ENCODE measurements at places on chromosomes 7 and 10.

- no peak for DNase-seq
Measured at GRCh38 chr10:69048103-69048502, 39.8 kb upstream of the SRGN start.

- no peak for DNase-seq
Measured at GRCh38 chr7:1719913-1720312, 49.8 kb downstream of the ELFN1 start.

DNA sequence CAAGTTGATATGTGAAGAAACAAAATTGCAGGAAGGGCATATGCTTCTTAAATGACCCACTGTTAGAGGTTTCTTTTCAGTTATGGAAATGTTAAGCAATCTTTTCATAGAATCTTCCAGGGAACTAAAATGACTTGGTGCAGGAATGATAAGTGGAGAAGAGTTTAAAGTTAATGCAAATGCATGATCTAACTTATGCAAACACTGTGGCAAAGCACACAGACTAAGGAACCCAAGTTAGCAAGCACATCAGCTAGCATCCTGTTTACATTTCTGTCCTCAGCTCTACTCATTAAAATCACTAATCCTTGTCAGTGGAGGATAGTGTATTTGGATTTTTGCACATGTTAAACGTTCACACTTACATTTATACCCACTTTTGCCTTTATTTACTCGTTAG, 9.3 kb downstream of the CLCN1 start:
- no peak for DNase-seq

DNA sequence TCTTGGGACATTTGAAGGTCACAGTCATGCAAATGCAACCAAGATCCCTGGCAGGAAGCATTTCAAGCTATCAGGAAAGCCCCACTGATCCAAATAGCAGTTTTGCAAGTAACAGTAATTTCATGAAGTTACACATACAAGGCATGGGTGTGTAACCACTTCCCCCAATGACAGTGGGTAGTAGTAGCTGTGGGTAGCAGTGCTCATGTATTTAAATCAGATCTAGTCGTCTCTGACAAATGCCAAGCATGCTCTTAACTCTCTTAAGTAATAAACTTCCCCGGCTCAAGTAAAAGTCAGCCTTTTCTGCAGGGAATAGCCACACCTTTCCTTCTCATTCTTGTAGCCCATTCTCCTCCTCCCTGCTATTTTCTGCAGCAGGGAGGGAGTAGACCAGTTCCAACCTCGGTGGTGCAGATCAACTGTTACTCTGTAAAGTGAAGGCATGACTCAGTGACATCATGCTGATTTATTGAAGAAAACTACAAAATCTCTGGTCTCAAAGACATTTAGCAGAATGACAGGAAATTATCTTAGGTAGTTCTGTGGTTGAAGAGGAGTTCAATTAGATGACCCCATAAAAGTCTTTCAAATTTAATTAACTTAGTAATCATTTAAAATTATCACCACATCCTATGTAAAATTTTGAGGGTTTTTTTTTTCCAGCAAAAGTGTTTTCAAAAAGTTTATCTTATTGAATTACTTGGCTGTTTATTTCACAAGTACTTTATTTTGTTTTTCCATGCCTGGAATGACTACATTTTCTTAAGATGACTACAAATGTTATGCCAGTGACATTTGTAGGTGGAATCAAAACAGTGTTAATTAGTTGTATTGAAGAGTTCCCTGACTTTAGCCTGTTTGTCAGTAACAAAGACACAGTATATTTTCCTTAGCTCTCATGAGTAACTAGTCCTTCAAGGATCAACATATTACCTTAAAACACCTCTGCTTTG, 568.3 kb downstream of the INHBA start:
- no peak for DNase-seq

- peak; percentile 51 for DNase-seq
Measured at GRCh38 chr7:74401137-74401859, 52.4 kb upstream of the GTF2IRD1 start.

DNA sequence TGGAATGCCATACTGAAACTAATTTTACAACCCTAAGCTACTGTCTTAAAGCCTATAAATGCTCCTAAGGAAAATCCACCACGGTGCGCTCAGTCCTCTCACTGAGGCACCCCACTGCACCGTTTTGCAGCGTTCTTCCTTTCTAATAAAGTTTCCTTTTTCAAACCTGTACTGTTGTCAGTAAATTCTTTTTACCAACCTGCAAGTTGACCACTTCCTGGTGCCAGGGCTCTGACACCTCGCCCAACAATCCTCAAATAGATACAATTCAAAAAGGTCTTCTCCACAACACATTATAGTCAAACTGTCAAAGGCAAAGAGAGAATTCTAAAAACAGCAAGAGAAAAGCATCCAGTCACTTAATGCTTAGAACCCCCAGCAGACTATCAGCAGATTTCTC, 42.8 kb downstream of the HERPUD2 start:
- DNase-seq, result no peak

DNA sequence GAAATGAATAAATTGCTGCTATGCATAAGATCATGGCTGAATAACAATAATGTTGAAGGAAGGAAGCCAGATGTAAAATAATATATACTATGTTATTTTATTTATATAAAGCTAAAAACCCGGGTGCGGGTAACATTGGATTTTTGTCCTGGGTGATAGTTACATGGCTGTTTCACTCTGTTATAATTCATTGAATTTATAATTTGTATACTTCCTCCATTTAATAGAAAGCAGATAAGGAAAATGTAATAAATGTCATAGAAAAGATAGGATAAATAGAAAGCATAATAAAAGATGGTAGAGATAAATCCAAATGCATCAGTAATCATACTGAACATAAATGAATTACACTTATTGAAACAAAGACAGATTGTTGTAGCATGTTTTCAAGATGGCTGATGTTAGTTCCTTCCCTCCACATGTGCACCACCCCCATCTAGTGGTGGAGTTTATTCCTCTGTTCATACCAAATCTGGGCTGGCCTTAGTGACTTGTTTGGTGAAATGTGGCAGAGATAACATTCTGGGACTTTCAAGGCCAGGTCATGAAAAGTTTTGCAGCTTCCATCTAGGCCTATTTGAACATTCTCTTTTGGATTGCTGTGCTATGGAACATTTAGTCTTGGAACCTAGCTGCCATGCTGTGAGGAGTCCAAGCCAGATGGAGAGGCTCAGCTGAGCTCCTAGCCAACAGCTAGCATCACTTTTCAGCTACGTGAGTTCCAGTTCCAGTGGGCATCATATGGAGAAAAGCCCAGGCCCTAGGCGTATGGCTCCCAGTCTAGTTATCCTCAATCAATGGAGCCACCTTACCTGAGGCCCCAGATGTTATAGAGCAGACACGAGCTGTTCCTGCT, 46.9 kb downstream of the AHCYL2 start:
- peak; percentile 51 for DNase-seq

DNA sequence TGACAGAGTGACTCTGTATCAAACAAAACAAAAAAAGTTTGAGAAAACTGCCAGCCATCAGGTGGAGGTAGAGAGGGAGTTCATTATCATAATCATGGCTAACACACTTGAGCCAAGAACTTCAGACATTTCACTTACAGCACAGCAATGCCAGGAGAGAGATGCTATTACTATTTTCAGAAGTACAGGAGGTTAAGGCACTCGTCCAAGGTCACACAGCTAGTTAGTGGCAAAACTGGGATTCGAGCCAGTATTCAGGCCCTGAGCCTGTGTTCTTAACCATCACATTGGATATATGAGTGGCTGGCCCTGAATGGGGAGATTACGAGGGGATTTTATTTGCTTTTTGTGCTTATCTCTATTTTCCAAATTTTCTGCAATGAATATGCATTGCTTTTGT, 24.8 kb upstream of the UNC5B start:
- DNase-seq, result no peak

- DNase-seq, result no peak
Measured at GRCh38 chr10:44352316-44353127, 32.4 kb downstream of the CXCL12 start.

GRCh38 chr10:61923210-61923949, 21.9 kb downstream of the ARID5B start:
- DNase-seq, result no peak

DNA sequence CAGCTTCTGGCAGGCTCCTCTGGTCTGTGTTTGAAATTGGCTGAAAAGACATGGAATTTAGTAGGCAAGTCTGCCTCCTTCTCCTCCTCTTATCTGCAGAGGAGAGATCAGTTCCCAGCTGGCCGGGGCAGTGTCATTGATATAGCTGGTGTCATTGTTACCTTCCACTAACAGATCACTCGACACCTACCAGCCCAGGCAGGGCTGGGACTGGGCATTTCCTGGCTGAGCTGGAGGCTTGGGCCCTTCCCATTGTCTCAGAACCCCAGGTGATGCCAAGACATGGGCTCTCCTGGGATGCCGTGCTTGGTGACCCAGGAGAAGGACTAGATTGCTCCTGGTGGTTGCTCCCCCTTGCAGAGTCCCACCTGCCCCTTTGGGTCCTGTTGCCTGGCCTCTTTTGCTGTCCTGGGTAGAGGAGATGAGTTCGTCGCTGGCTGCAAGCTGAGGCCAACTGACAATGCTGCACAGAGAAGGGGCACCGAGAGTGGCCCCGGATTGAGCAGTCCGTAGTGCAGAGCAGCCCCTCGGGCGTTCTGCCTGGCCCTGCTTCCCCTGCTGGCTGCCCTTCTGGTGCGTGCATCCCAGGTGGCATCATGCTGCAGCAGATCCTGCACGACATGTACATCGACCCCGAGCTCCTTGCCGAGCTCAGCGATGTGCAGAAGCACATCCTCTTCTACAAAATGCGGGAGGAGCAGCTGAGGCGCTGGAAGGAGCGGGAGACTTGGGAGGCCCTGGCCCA, at the start of gene SH2D4B:
Gene SH2D4B (plus strand): TSS at position 167 of the 745 bp plus-strand sequence. CDS start 430 bp downstream, at position 597.
- DNase-seq, result no peak

GRCh38 chr7:18663321-18663720, 167.8 kb downstream of the HDAC9 start:
- no peak for DNase-seq

GRCh38 chr10:122549636-122550035, 10.9 kb upstream of the DMBT1 start:
- no peak for DNase-seq

DNA sequence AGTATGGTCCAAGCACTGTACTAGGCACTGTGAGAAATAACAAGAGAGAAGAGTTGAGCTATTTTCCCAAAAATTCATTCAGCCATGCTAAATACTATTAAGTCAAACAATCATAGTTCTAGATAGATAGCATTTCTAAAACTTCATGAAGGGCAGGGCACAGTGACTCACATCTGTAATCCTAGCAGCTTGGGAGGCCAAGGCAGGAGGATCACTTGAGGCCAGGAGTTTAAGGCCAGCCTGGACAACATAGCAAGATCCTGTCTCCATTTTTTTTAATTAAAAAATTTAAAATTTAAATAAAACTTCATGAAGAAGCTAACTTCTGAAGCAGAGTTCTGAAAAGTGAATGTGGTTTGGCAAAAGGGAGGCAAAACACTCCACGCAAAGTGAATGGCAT, 29.9 kb downstream of the USP54 start:
- no peak for DNase-seq
